Fibroblast of skin of back (primary cell): ENCODE measurements at places on chromosomes 16 and 17.

GRCh38 chr17:30503558-30503957 is 26.4 kb downstream of the GOSR1 start:
- DNase-seq, result peak; percentile 58

- peak; percentile 83 for DNase-seq
These were observed 10.2 kb upstream of the EEF2K start for GRCh38 chr16:22195695-22196558.

GRCh38 chr17:57407287-57408070 is 151.2 kb downstream of the MSI2 start:
- DNase-seq, result no peak

DNA sequence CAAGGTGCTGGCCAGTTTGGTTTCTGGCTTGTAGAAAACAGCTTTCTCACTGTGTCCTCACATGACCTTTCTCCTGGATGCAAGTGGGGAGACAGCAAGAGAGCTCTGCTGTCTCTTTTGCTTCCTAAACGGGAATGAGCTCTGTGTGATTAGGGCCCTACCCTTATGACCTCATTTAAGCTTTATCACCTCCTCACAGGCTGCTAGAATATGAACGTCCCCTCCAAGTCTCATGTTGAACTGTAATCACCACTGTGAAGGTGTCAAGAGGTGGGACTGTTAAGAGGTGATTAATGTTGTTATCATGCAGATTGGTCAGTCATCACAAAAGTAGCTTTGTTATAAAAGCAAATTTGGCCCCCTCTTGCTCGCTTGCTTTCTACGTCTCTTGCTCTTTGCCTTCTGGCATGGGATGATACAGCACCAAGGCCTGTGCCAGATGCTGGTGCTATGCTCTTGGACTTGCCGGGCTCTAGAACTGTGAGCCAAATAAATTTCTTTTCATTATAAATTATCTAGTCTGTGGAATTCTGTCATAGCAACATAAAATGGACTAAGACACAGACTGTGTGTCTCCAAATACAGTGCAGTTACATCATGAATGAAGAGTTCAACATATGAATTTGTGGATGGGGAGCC is 14.8 kb upstream of the POLR3E start:
- no peak for DNase-seq

DNA sequence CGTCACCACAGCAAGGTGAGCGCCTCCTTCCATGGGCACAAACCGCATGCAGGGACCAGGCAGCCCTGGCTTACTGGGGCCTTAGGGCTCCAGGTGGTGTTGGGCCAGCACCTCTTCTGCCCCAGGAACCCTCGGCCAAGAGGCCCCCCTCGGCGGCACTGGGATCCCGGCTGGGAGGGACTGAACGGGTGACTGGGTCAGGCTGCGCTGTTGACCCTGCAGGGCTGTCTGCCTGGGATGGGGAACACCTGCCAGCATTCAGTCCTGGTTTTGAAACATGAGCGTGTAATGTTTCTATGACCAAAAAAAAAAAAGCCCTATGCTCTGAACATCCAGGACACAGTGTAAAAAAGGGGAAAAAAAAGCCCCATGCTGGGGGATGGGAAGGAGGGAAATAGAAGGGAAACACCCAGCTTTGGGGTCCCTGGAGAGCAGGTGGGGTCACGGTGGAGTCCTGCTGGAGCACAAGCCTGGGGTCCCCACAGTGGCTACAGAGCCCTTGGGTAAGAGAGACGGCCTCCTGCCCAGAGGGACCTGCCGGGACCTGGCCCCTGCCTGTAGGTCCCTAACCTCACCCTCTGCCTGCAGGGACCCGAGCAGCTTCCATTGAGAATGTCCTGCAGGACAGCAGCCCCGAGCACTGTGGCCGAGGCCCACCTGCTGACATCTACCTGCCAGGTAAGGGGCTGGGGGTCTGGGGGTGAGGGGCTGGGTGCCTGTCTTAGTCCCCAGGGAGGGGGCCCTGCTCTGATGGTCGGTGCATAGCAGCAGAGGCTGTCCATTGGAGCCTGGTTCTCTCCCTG is 9.9 kb upstream of the NUDT16L1 start:
- no peak for DNase-seq

- no peak for DNase-seq
These were observed 170.0 kb downstream of the C16orf78 start for GRCh38 chr16:49543631-49543946.

DNA sequence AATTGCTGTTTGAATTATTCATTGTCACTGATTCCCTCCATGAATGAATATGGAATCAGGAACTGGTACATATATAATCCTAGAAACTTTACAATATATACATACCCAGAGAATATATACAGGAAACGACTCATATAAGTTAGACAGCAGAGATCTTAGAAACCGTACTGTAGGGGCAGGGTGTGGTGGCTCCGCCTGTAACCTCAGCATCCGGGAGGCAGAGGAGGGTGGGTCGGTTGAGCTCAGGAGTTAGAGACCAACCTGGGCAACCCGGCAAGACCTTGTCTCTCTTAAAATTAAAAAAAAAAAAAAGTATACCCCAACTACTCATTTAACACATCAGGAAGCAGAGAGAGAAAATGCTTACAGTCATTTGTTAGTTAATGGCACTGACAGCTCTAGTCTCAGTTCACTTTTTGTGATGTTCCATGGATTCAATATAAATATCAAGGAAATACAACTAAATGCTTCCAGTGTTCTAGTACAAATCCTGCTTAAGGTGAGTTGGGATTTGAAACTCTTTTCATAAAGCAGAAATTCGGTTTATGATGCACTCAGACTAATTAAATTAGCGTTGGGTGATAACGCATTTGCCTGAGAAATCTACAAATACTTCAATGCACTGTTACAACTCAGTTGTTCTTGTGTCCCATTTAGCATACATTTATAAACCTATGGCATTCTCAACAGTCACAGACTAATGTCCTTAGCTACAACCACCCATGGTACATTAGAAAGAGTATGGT is 5.6 kb downstream of the GLG1 start:
- peak; percentile 40 for DNase-seq

- DNase-seq, result no peak
These were observed 3.4 kb downstream of the SLC2A4 start for GRCh38 chr17:7284911-7285310.

DNA sequence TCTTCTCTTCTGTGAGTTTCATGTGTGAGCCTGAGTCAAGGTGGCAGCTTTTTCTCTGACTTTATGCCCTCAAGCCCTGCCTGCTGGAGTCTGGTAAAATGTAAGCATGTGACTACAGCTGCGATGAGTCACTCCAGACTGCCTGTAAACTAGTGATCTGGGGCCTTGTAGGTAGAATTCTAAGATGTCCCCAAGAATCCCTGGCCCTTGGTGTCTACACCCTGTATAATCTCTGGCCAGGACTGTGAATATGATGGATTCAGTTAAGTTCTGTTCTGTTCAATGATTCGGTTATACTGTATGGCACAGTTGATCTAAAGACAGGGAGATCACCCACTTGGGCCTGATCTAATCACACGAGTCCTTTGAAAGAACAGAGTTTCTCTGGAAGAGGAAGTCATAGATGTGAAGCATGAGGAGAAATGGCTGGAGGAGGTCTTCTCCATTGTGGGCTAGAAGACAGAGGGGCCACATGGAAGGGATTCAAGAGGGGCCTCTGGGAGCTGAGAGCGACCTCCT is 29.8 kb downstream of the PRSS54 start:
- DNase-seq, result peak; percentile 59

- DNase-seq, result no peak
These were observed 181.6 kb upstream of the C17orf78 start for GRCh38 chr17:37194208-37194607.

- DNase-seq, result no peak
These were observed 30.7 kb downstream of the CCR7 start for GRCh38 chr17:40534371-40535189.

GRCh38 chr17:16928406-16929034 is 43.4 kb downstream of the TNFRSF13B start:
- DNase-seq, result no peak

- no peak for DNase-seq
These were observed 15.7 kb downstream of the ENDOV start for GRCh38 chr17:80430446-80431245.

GRCh38 chr17:42660692-42661345 is 1.7 kb downstream of the TUBG2 start:
- peak; percentile 67 for DNase-seq

DNA sequence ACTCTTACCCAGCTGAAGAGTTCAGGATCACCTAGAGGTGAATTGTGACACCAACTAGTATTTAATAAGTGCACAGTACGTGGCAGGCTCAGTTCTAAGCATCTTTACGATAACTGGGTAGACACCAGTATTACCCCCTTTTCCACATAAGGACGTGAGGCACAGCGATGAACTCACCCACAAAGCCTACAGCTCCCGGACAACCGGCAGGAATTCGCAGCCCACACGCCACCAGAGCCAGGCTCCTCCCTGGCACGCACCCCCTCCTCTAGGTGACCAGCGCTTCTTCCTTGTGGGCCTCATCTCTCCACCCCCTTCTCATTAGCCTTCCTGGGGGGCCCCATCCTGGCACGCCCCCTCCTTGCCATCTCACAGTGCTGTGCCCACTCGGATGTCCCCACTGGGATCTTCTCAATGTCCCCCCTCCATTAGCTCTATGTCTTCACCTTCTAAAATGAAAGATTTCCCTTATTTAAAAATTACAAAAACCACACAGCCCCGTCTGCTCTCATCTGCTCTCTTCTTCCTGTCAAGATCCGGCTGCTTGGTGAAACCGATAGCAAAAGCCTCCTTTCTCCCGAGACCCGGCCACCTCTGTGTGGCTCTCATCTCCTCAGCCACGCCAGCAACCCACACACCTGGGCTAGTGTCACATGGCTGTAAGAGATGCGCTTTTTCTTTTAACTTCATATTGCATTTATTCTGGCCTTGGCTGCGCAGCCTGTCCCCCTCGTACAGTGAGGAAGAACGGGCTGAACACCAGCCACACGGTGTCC is 20.8 kb downstream of the IFT140 start:
- no peak for DNase-seq

DNA sequence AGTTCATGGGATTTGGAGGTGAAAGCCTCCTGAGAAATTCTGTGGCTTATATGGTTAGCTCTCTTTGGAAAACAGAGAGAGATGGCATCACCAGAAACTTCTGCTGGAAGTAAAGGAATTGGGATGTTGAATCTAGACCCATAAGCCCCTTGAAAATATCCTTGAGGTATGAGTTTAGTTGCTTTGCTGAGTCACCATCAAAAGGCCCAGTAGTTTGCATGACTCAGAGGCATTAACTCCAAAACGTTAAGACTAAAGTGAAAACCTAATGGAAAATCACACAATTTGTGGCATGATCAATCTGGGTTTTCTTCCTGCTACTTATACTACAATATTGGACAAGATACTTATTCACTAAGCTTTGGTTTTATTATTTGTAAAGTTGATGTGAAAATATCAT is 349.2 kb upstream of the SALL1 start:
- DNase-seq, result peak; percentile 6

- no peak for DNase-seq
These were observed 2.4 kb downstream of the RAD51C start for GRCh38 chr17:58694826-58695225.

- DNase-seq, result peak; percentile 91
These were observed 53.6 kb downstream of the WNT3 start for GRCh38 chr17:46764709-46765401.

DNA sequence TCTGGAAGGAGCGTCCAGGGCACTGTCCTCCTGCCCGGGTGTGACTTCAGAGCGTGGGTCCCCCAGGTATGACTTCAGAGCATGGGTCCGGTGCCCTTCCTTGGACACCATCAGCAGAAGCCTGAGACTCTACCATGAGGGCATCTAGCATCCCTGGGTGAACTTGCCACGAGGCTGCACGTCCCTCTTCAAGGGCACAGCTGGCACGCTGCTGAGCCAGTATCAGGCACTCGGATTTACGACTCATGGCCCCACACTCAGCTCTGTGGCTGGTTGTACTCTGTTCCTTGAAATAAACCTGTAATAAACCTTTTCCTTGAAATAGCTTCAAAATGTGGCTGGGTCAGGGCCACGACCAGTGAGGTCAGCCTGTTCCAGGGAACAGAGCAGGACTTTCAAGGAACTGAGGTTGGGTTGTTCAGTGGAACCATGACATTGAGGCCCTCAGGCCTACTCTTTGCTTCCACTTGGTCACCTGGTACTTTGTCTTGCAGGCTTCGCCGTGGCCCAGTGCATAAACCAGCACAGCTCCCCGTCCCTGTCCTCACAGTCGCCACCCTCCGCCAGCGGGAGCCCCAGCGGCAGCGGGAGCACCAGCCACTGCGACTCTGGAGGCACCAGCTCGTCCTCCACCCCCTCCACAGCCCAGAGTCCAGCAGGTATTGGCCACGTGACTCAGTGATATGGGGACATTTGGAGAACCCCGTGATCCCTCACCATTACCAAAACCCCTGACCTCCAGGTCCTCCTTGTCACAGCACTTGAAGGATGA is 89.9 kb downstream of the SOCS1 start:
- no peak for DNase-seq

GRCh38 chr16:75640598-75640997 is 6.9 kb downstream of the KARS1 start:
- no peak for DNase-seq

- no peak for DNase-seq
These were observed 15.9 kb upstream of the CYB5B start for GRCh38 chr16:69408475-69408874.

DNA sequence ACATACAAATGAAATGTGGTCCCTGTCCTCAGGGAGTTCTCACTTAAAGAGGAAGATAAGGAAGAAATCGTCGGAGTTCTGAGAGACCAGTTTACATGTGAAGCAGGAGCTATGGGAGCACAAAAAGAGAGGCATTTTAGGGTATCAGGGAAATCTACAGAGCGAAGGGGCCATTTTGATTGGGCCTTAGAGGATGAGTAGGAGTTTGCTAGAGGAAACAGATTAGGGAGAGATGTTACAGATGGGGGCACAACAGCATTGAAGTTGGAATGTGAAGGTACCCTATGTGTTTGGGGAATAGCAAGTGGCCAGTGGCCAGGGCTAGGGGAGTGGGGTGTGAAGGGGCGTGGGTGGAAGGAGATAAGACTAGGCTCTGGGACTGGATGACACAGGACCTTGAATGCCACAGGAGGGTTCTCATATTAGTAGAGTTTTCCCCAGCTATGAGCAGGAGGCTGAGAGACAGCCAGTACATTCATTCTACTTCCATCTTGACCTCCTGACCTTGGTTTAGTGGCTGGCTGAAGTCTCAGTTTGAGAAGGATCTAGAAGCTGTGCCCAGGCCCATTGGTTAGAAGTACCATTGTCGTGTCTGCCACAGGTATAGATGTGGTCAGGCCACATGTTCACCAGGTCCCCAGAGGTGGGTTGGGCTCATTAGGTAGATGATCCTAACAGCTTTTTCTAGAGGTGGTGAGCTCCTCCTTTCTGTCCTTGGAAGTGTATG is 34.8 kb downstream of the CPNE2 start:
- no peak for DNase-seq

DNA sequence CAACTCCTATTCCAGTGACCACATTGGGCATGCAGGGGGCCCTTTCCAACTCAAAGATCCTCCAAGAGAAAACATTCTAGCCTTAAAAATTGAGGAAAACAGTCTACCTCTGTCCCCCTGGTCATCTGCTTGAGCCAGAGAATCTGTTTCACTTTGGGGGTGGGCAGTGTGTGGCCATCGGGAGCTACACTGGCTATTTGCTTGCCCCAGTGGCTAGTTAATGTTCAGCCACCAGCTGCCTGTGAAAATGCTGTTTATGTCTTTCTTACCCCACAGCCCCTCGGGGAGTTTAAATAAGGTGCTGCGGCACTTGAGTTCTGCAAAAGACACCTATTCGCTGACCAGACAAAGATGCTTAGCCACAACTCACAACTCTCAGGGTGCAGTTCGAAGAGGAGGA is 43.4 kb downstream of the GNAO1 start:
- DNase-seq, result no peak

- DNase-seq, result no peak
These were observed 54.5 kb downstream of the NKD1 start for GRCh38 chr16:50602531-50603205.
